ENCODE measurements at places on chromosomes 1 and 21.
A peak's percentile ranks its signal among the peaks of the same experiment; 100 is the strongest.

GRCh38 chr1:226618380-226618779 is 69.8 kb downstream of the STUM start:
- DNase-seq = peak; percentile 9

GRCh38 chr21:46154155-46154954 is 1.0 kb downstream of the FTCD start:
- DNase-seq = no peak

- DNase-seq = no peak
Measured at GRCh38 chr1:19385869-19386591, 73.9 kb downstream of the SLC66A1 start.

DNA sequence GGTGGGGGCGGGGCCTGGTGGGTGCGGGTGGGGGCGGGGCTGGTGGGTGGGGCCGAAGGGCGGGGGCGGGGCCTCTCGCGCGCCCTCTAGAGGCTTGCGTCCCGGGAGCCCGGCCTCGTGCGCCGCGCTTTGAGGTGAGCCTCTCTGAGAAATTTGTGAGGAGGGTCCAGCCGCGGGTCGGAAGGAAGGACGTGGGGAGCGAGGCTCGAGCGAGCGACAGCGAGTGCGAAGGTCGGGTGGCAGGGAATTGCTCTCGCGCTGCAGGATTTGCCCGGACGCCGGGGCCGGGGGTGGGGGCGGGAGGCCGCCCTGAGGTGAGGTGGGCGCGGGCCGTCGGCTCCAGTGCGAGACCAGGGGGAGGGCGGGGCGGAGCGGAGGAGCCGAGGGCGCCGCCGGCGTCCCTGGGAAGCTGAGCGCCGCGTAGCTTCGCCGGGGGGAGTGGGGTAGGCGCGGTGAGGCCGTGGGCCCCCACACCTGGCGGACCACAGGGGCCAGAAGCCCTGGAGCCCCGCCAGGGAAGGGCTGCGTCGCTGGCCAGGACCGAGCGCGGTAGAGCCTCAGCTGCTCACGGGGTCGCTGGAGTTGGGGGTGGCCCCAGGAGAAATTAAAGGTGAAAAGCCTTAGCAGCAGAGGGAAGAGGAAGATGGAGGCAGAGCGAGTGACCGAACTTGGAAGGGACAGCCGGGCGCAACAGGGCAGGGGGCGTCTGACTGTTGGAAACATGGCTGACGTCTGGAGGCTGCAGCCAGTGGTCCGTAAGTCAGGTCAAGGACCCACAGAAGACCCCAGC is 754 bp upstream of the LSS start:
- no peak for DNase-seq

- DNase-seq = no peak
Measured at GRCh38 chr1:3121401-3122210, 52.6 kb downstream of the PRDM16 start.

DNA sequence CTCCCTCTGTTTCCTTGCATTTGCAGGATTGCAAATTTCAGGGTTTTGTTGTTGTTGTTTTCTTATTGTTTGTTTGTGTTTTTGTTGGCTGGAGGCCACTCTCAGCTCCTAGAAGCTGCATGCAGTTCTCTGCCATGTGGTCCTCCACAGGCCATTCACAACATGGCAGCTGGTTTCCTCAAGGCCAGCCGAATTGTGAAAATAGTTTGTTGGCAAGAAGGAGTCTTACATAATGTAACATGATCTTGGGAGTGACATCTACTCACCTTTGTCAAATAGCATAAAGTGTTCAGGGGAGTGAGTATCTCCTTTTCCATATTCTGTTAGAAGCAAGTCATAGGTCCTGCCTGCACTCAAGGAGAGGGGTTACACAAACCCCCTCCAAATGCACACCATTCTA is 10.6 kb upstream of the UAP1 start:
- DNase-seq = no peak

DNA sequence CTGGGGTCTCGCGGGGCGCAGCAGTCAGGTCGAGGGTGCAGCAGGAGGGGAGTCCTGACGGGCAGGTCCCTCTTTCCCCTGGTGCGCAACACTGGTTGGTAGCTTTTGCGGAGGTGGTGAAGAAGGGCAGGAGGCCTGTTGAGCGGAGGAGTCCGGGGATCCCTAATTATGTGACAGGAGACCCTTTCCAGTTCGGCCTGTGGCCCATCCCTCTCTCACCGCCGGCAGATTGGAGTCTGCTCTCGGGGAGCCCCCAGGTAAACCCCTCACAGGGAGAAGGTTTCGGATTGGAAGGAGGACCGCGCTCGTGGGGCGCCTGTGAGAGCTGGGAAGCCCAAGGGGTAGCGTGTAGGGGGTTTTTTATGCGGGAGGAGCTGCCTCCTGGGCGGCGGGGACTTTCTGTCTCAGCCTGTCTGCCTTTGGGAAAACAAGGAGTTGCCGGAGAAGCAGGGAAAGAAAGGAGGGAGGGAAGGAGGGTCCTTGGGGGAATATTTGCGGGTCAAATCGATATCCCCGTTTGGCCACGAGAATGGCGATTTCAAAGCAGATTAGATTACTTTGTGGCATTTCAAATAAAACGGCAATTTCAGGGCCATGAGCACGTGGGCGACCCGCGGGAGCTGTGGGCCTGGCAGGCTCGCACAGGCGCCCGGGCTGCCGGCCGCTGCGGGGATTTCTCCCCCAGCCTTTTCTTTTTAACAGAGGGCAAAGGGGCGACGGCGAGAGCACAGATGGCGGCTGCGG is 9.5 kb downstream of the SIM2 start:
- no peak for DNase-seq

DNA sequence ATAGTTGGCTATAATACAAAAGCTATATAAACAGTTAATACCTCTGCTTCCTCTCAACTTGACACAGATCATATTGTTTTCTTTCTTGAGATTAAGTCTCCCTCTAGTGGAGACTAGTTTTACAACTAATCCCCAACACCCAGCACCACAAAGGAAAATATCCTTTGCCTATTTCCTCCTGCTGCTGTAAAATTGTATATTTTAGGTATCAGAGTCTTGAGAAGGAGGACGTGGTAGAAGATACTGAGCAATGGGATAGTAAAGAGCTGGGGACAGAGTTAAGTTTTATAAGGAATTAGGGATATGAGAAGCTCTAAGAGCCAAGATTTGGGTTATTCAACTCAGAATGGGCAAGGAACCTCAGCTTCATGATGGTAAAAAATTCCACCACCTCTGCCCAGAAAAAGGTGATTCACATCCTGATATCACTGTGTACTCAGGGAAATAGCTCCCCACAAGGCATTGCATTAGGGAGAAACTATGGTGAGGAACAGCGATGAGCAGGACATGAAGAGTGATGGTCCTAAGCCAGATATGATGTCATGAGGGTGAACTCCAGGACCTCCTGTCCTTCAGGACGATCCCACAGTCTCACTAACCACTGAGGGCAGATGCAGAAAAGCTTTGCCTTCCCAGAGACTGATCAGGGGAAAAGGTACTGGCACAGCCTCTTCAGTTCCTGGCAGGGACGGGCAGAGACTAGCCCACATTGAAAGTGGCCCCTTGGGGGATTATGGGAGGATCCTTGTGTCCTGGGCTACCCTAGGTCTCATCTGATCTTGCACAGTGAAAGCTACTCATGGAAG is 14.7 kb upstream of the CFAP126 start:
- peak; percentile 60 for DNase-seq

DNA sequence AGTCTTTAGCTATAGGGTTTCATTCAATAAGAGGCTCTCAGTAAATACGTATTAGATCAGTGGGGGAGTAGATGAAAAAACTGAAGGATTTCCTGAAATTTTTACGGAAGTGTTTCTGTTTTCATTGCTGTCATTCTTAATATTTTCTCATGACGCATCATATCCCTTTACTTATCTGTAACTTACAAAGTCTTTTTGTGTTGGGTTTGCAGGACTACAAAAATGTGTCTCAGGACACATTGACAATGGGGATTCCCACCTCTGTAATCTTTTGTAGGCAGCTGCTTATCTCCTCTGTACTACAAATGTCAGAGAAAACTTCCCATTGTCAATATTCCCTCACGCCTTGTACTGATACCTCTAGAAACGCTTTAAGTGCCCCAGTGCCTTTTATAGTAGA is 35.5 kb downstream of the CRP start:
- DNase-seq = no peak

GRCh38 chr1:20151906-20152598 is 12.9 kb downstream of the PLA2G2F start:
- peak; percentile 82 for DNase-seq

DNA sequence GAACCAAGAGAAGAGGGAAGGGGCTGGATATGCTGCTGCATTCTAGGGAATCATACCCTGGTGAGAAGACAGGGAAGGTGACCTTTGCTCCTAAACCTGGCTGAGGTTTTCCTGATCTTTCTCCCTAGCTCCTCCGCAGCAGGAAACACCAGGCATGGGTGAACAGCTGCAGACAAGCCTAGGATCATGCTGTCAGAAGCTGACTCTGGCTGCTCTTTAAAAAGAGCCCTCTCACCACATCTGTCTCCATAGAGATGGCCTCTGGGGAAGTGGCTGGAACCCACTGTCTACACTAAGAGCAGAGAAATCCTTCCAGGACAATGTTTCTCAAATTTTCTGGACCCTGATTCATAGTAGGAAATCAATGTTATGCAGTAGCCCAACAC is 57.6 kb downstream of the CD34 start:
- DNase-seq = no peak

GRCh38 chr1:163300568-163300967 is 21.2 kb upstream of the NUF2 start:
- DNase-seq = no peak

GRCh38 chr1:206467915-206468314 is 2.4 kb upstream of the IKBKE start:
- no peak for DNase-seq

GRCh38 chr1:76109404-76109803 is 34.9 kb downstream of the ST6GALNAC3 start:
- DNase-seq = no peak

- no peak for DNase-seq
Measured at GRCh38 chr1:160432371-160432786, 32.0 kb downstream of the VANGL2 start.

GRCh38 chr1:88799491-88799890 is 91.9 kb downstream of the GTF2B start:
- no peak for DNase-seq

DNA sequence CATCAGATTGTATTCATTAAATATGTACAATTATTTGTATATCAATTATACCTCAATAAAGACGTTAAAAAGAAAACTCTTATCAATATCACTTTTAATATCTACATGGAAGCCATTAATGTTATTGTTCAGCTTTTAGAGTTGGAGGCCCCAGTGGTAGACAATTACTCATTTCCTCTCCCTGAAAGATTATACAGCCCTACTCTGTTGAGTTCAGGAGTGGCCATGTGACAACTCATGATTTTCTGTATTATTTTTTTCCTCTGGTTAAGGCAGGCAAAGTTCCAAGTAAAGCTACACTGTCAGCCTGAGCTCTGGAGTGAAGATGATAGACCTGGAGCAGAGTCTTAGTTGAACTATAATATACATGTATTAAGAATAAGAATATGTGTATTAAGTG is 247.9 kb upstream of the B3GALT2 start:
- DNase-seq = no peak

- DNase-seq = peak; percentile 13
Measured at GRCh38 chr1:32066489-32066873, 6.3 kb upstream of the TMEM39B start.

GRCh38 chr1:56064705-56065104 is 514.7 kb downstream of the PLPP3 start:
- no peak for DNase-seq

GRCh38 chr1:111225091-111225490 is 2.4 kb upstream of the CHI3L2 start:
- DNase-seq = no peak

GRCh38 chr1:189787201-189787600 is 690.5 kb downstream of the BRINP3 start:
- DNase-seq = no peak

DNA sequence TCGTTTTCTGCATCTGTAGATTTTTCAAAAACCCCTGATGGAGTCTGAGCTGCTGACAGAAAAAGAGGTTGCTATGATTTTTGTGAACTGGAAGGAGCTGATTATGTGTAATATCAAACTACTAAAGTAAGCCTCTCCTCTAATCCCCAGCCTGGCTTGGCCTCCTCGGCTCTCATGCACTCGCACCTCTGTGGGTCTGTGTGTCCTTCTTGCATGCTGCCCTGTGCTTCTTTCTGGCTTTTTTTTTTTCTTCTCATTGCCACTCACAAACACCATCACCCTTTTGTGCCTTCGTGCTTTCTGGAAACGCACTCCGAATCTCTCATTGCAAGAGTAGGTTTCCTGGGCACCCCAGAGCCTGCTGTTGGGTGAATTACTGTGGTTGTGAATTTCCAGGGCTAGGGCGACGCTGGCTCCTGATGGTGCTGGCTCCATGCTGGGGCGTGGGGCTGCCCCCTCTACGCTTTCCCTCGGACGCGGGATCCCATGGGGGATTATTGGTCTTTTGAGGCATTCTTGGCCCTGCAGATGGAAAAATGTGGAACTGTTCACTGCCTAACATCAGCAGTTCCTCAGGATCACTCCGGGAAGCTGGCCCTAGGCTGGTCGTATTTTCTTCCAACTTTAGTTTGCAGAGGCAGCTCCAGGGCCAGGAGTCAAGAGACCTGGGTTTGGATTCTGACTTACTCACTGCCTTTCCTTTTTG is 56.8 kb downstream of the ATP5PO start:
- no peak for DNase-seq

GRCh38 chr21:43766734-43767497 is 9.2 kb downstream of the CSTB start:
- DNase-seq = no peak

- no peak for DNase-seq
Measured at GRCh38 chr1:200345520-200345919, 64.3 kb downstream of the ZNF281 start.

- no peak for DNase-seq
Measured at GRCh38 chr1:239363930-239364329, 22.4 kb upstream of the CHRM3 start.

DNA sequence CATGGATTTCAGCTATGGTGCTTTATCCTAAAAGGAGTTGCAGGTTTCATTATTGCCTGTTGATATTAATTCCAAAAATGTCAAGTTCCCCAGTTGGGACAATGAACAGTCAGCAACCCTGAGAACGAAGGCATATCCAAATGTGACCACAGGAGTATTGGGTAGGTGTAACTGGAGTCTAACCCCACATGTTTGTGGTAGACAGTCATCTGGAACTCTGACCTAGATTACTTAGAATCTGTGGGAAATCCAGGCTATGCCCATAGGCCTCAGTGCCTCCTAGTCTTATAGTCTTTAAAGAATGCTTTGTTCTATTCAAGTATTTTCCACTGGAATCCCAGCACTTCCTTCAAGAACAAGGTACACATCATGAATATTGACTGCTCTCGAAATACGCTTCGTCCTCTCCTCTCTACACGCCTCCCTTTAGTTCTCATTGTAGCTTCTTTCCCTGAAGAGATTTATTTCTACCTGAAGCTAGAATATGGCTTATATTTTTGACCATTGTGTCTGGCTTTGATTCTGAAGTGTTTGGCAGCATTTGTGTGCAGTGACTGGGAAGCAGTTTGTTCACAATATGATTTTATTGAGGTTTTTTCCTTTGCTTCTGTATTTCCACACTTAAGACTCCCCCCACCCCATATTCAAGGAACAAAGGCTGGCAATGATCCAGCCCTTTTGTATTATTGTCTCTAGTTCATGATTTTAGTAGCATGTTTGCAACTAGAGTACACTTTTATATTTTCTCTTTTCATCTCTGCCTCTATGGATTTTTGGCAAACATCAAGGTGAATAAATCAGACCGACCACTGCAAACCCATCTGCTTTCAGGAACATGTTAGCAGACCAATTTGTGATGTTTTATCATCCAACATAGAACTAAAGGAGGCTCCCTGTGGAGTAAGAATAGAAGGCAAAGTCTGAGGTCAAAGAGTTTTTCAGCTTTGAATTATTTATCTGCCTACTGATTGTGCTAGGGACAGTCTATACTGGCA is 178.6 kb downstream of the GPR52 start:
- DNase-seq = no peak
